ENCODE measurements at places on chromosomes 5 and 9.
A peak's percentile ranks its signal among the peaks of the same experiment; 100 is the strongest.

DNA sequence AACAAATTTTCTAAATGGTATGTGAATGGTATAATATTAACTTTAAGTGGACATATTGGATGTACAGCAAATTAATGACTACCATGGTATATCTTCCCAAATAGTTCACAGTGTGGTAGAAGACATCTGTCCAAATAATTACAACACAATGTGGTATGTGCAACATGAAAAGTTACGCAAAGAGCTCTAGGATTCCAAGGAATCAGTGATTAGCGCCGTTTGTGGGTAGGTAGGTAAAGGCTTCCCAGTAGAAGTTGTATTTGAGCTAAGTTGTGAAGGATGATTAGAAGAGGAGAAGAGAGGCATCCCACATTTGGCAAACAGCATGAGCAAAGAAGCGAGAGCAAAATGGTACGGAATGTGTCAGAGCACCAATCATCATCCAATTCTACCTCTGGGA is 14.3 kb upstream of the KLF9 start:
- DNase-seq: no peak

DNA sequence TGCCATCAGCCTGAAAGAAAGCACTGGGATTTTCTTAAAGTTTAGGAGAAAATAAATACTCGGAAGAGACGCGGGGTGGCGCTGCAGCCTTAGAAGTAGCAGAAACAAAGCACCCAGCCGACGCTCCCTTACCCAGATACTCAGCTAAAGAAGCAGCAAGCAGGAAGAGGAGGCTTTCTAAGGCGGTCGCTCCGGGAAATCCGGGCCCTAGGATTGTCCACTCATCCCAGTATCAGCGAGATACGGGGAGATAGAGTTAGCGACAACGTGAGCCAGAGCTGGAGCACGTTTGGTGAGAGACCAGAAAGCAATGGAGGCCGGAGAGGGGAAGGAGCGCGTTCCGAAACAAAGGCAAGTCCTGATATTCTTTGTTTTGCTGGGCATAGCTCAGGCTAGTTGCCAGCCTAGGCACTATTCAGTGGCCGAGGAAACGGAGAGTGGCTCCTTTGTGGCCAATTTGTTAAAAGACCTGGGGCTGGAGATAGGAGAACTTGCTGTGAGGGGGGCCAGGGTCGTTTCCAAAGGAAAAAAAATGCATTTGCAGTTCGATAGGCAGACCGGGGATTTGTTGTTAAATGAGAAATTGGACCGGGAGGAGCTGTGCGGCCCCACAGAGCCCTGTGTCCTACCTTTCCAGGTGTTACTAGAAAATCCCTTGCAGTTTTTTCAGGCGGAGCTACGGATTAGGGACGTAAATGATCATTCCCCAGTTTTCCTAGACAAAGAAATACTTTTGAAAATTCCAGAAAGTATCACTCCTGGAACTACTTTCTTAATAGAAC is at the start of gene PCDHB2:
Gene PCDHB2 (plus strand): TSS at position 135 of the 782 bp plus-strand sequence. CDS start 176 bp downstream, at position 311.
- DNase-seq: peak; percentile 71

GRCh38 chr9:75851917-75852316 is 38.6 kb upstream of the PCSK5 start:
- DNase-seq: no peak

- no peak for DNase-seq
Observed at GRCh38 chr9:78676009-78676408, 379.1 kb downstream of the PSAT1 start.

GRCh38 chr5:159712672-159713071 is 203.6 kb upstream of the ADRA1B start:
- no peak for DNase-seq

DNA sequence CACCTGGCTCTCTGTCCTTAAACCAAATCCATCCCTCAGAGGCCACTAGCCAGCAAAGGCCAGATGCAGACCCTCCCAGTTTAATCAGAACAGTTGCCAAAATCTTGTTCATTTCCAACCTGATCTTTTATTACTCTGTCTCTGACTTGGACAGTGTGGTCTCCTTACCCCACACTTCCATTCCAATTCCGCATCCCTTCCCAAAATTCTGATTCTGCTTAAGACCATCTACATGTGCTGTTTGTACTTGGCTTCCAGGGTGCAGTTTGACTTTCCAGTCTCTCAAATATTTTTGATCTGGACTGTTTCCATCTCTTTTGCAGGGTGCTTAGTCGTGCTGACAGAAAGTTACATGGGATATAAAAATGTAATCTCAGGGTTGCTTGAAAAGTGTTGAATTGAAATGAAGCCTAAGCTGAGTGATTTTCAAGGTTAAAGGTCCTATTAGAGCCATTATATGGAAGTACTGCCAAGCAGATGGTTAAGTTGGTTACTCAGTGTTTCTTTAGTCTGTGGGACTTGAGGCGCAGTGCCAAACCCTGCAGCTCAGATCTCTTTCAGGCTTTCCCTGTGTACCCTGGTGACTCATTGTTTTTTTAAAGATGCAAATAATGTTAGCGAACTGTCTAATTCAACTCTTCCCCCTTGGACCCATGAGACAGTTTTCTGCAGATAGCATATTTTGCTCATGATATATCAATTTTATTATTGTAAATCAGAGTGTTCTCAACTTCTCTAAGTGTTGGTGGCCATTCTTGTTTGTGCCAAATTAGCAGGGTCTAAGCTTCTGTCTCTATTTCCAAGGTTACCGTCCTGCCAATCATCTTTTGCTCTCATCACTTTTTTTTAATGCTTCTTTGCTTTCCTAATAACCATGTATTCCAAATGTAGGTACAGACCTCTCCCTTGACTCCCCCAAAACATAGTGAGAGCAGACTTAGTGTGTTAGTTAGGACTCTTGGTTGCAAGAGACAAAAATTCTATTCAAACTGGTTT is 18.2 kb upstream of the DCP2 start:
- peak; percentile 35 for DNase-seq

GRCh38 chr9:137611623-137612609 is 6.4 kb downstream of the ARRDC1 start:
- no peak for DNase-seq

GRCh38 chr5:97006454-97007060 is 70.7 kb downstream of the LNPEP start:
- DNase-seq: no peak

- DNase-seq: no peak
Observed at GRCh38 chr5:133114933-133115310, 63.1 kb downstream of the HSPA4 start.

DNA sequence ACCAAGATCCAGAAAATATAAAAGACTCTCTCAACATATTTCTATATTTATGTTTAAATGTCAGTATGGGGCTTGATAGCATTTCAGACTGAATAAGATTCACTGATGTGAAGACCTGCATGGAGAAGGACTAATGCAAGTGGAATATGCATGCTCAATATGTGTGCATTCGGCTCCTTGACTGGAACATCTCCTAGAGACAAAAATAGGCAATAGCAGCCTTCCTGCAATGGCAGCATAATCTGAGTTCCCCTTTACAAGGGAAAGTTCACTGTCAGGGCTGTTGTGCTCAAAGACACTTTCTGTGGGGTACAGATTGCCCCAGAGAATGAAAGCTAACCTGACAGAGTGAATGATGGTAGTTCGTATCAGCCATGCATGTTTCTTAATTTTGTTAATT is 42.4 kb downstream of the STARD4 start:
- DNase-seq: no peak

GRCh38 chr5:116441223-116441622 is 133.4 kb downstream of the SEMA6A start:
- DNase-seq: peak; percentile 11

DNA sequence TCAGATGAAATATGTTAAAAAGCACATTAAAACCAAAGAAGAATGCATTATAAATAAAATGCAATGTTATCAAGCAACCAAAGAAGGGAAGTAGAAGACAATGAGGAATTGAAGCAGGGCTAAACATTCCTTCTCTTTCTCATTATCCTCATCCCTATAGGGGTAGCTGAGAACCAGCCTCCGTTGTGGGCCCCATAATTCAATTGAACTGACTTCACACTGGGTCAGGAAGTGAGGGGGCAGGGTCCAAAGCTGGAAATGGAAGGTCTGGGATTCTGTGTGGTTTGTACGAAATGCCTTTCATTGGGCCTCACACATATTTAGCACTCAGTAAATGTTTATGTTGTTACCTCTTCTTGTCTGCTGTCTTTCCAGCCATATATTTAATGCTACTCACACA is 220.4 kb upstream of the CD180 start:
- DNase-seq: no peak

DNA sequence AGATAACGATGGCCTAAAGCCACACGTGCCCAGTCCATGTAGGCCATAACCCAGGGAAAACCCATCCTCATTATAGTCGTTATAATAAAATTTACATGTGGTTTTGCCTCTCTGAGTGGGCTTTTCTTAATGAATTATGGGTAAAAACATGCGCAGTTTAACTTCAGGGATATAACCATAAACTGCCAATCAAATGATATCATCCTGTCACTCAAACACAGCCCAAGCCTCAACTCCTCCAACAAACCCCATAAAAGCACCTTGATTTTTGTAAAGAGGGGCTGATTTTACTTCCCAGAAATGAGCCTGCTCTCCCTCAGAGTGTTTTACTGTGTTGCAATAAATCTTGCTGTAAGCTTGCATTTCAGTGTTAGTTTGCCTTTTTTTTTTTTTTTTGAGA is 15.8 kb upstream of the SETX start:
- DNase-seq: no peak

GRCh38 chr5:79229357-79230174 is 6.4 kb upstream of the JMY start:
- DNase-seq: peak; percentile 20

- DNase-seq: no peak
Observed at GRCh38 chr5:132070460-132071337, 2.9 kb upstream of the CSF2 start.

DNA sequence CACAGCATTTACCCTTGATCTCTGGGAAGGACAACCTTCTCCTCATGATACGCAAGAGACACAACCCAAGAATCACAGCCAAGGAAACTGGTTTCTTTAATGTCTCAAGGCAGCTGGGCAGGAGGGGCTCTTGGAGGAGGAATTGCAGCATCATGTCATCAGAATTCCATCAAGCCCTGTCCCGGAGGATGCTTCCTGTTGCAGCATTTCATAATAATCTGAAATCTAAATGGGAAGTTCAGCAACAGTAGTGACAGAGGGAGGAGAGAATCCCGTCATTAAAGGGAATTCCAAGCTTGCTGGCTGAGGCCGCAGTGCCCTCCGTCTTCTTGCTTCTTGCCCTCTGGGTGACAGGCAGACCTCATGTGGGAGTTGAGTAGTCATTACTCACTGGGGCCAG is 192.7 kb downstream of the TENT4A start:
- DNase-seq: no peak

- DNase-seq: no peak
Observed at GRCh38 chr9:2050236-2050635, 35.1 kb downstream of the SMARCA2 start.

GRCh38 chr9:95381221-95381620 is 63.7 kb upstream of the FANCC start:
- DNase-seq: no peak

DNA sequence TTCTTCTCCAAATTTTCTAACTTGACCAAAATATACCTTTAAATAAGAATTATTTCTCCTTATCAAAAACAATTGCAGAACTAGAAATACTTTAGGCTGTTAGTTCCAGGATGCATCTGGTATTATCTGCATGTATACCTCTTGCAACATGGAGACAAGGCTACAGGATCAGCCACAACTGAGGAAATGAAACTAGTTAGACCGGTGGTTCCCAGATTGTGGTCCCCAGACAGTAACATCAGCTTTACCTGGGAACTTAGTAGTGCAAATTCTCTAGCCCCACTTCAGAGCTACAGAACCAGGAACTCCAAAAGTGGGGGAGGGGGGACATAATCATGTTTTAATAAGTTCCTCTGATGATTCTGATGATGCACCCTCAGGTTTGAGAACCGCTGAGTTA is 61.6 kb upstream of the C9orf72 start:
- no peak for DNase-seq

DNA sequence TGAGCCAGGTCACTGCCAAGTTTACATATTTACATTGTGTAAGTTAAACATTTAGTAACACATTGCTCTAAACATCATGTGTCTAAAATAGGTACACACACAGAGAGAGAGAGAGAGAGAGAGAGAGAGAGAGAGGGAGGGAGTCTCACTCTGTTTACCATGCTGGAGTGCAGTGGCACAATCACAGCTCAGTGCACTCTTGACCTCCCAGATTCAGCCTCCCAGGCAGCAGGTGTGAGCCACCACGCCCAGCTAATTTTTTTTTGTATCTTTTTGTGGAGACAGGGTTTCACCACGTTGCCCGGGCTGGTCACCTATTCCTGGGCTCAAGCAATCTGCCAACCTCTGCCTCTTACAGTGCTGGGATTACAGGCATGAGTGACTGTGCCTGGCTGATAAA is 1045.3 kb downstream of the TLE1 start:
- DNase-seq: no peak

All from NCI-H2171 (cell line).